LHCN-M2 (cell line): ENCODE measurements at places on chromosomes 16 and 17. TPM values are rescaled to one million over a fixed set of nuclear protein-coding genes. Genes with fewer than 3 reads are reported as not detected.

KRTAP1-3 gene
- total RNA-seq = not detected in 2 replicates

TBC1D3E gene
- total RNA-seq = not detected in 2 replicates

HOXB6 gene
- 21.5 and 24.9 TPM in 2 replicates for total RNA-seq

SLC9A5 gene
- total RNA-seq = 0.98 and 1.3 TPM in 2 replicates

PGAP6 gene
- total RNA-seq = 72.4 and 90.2 TPM in 2 replicates

SLFN13 gene
- total RNA-seq = 0.92 and 1.2 TPM in 2 replicates

MYH2 gene
- 0.06 and 0.11 TPM in 2 replicates for total RNA-seq

GAST gene
- not detected in 2 replicates for total RNA-seq

DNA sequence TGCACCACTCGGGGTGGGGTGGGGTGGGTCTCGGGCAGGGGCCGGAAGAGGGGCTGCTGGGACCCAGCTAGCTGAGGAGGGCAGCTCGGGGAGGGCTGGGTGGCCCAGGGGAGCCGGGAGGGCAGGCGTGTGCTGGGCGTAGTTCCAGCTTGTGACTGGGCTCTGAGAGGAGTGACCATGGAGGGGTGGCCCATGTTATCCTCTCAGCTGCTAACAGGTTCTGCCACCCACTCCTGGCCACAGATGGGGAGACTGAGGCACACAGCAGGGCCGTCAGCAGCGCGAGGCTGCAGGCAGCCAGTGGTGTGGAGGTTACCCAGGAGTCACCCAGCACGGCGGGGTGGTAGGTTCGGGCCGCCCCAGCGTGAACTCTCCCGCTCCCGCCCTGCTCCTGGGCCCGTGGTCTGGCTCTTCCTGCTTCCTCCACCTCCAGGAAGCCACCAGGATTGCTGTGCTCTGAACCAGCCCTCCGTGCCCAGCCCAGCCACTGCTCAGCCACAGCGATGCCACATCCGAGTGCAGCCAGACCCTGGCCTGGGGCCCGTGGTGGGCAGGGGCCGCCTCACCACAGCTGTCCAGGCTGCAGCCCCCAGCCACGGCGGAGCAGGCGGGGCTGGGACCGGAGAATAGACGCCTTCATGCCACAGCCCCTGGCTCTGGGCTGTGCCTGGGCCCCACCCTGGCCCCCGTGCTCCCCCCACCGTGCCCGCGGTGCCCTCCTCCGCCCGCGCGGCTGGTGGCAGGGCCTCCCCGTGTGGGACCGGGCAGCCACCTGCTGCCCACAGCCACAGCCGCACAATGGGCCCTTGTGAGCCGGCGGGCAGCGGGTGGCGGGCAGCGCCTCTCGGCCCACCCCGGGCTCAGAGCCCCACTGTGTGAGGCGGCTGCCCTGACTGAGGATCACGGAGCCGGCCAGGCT is 26.3 kb upstream of the SSTR5 start:
- DNase-seq = no peak

GRCh38 chr16:1533443-1533951 is at the start of gene TMEM204:
Gene TMEM204 (plus strand): TSS chr16:1533666. CDS start chr16:1534276, 610 bp downstream.
- no peak for DNase-seq

GRCh38 chr16:84532291-84532724 is 27.8 kb upstream of the MEAK7 start:
- peak; percentile 93 for DNase-seq

DNA sequence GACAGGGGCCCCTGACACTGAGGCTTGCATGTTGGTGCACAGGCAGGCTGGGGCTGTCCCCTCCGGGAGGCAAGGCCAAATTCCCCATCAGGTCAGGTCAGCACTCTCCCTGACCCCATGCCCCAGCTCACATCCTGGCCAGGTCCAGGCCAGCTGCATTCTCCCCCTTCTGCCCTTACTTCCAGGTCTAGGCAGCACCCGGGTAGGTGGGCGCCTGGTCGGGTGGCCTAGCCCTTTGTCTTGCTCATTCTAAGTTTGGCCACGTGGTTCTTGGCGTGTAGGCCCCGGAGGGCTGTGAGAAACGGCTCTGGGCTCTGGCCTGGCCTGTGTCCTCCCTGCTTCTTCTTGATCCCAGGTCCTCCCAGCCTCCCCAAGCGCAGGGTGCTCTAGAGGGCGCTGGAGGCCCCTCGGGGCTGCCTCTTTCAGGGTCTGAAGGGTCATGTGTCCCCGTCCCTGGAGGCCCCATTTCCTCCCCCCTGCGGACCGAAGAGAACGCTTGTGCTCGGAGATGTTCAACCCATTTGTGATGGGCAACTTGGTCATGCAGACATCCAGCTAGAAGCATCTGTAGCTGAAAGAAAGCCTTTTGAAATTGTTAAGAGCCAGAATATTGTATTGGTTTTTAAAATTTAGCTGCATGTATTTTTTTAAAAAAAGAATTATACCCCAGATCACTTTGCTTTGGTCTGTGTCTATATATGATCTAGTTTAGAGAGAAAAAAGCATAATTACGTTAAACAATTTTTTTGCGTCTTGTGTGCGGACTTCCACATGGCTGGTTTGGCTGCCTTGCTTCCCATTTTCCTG is 6.7 kb downstream of the BAHCC1 start:
- no peak for DNase-seq

- no peak for DNase-seq
These were observed 428 bp downstream of the PHF12 start for GRCh38 chr17:28950752-28951427.

DNA sequence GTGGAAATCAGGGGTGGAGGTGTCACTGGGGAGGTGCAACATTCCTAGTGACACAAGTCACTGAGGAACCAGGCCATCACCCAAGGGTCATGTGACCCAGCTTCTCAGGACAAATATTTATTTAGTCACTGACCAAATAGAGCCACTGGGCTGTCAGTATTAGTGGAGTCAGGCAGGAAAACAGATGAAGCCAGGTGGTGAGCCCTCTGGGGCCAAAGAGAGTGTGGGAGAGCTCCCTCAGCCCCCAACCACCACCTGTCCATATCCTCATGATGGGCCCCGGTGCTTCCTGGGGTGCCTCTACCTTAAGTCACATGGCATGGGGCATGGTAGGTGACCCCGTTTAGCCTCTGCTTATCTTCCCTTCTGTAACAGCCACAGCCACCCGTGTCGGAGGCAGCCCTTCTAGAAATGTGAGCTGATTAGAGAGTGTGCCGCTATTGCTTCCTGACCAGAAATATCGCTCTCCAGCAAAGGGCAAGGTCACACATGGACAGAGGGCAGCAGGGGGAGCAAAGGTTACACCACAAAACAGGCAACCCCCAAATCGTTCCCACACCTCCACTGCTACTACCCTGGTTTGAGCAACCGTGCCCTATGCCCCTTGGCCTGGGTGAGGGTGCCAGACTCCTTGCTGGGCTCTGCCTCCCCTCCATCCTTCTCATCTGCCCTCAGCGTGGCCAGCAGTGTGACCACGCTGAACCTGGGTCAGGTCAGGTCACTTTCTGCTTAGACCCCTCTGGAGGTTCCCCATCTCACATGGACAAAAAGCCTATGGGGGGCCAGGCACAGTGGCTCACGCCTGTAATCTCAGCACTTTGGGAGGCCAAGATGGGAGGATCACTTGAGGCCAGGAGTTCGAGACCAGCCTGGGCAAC is 8.6 kb upstream of the AKTIP start:
- no peak for DNase-seq

GRCh38 chr16:86663685-86664521 is 85.6 kb downstream of the FOXL1 start:
- peak; percentile 76 for DNase-seq

- DNase-seq = no peak
These were observed 55.1 kb upstream of the PHOSPHO1 start for GRCh38 chr17:49285716-49286115.

- no peak for DNase-seq
These were observed 23.3 kb upstream of the TAC4 start for GRCh38 chr17:49871211-49871610.

DNA sequence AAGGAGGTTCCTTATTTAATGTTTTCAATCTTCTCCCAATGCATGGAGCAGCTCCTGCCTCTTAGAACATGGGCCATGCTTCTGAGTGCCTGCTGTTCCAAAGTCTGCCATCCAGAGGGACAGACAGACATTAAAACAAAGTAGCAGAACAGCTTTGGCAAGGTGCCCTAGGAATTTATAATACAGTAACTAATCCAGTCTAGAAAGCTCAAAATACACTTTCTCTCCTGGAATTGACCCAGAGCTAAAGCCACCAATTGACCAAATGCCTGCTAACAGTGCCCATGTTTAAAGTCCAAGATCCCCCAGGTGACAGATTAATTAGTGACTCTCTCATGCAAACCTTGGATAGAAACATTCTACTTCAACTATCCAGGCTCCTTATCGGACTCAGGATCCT is 11.1 kb upstream of the CHRNE start:
- peak; percentile 28 for DNase-seq

DNA sequence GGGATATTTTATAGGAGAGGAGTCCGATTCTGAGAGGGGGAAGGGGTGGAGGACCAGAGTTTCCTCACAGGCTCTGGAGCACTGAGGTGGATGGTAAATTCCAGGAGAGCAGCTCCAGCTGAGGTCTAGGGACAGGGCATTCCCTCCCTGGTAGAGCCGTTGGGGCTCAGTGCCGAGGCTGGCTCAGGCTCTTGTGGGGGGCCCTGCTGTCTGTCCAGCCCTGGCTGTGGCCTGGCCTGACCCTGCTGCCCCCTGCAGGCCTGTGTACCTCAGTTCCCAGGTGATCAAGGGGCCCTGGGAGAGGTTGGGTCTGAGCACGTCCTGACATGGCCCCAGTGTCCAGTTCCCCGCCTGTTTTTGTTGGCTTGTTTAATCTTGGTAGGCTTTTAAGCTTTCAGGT is 16.8 kb downstream of the ZNF750 start:
- no peak for DNase-seq

GRCh38 chr17:40373999-40374398 is 9.5 kb upstream of the GJD3 start:
- no peak for DNase-seq

DNA sequence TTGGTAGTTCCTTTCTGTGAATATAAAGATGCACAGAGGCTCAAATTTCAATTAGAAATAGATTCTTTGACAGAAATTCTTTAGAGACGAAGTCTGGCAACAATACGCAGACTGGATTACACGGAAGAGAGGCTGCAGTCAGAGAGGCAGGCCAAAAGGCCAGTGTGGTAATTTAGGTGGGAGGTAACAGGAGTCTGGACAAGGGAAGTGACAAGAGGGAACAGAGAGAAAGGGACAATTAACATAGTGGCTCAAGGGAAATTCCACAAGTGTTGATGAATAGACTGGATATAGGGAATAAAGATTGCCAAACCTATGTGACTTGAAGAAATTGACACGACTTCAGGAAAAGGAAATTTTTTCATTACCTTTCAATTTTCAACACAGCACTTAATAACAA is 54.6 kb downstream of the STX8 start:
- DNase-seq = no peak

GRCh38 chr17:2801841-2802240 is 5.6 kb downstream of the RAP1GAP2 start:
- DNase-seq = no peak

DNA sequence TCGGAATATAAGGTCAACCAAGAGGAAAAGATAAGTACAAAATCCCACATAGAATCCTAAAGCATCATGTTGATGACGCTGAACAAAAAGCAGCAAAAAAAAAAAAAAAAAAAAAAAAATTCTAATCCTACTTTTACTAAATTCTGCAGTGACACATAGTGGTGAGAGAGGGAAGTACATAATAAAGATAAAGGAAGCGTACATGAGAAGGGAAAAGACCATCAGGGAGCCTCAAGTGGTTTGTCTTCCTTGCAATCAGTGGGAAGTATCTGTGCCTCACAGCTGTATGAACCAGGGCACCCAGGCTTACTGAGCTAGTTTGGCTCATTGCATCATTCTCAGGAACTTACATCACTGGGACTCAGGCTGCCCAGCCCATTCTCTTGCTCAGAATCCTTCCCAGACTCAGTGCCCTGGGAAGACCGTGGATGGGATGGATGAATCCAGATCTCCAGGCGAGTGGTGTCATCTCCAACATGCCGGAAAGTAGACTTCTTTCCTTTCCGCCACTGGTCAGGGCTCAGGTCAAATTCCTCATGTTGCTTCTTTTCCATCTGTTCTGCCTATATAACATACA is 21.2 kb downstream of the SMG6 start:
- peak; percentile 84 for DNase-seq

GRCh38 chr16:89460556-89460955 is 29.8 kb downstream of the ANKRD11 start:
- DNase-seq = no peak

- no peak for DNase-seq
These were observed 19.6 kb upstream of the N4BP1 start for GRCh38 chr16:48629531-48629930.

DNA sequence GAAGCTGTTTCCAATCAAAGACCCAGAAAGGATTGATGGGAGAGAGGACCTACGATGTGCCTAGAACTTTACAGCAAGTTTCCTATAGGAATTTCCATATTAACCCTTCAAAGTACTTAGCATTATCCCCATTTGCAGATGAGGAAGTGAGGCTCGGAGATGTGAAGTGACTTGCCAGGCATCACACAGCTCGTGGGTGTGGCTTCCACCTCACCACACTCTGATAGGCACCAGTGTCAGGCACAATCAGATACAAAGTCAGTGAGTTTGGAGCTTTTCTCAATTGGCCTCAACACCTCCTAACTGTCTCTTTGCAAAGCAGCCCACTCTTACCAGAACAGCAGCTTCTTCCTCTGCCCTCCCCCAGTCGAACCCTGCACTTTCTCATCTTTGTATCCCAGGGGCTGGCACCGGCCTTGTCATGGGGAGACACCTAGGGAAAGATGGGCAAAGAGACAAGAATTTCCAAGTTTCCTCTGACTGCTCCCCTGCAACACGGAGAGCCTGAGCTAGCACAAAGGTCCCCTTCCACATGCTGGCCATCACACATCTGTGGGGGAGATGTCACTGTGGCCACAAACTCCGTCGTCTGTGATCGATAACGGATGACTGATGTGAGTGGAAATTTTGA is 37.4 kb upstream of the CCL1 start:
- no peak for DNase-seq

- DNase-seq = no peak
These were observed 1.9 kb downstream of the KRTAP4-11 start for GRCh38 chr17:41116297-41116696.

DNA sequence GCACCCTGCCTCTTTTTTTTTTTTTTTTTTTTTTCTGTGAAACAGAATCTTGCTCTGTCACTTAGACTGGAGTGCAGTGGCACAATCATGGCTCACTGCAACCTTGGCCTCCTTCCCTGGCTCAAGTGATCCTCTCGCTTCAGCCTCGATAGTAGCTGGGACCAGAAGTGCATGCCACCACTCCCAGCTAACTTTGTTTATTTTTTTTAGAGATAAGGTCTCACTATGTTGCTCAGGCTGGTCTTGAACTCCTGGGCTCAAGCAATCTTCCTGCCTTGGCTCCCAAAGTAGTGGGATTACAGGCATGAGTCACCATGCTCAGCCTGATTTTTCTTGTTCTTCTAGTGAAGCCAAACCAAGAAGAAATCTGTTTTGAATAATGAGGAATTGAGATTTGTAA is 25.0 kb downstream of the CDK12 start:
- peak; percentile 40 for DNase-seq
